Activated naive CD4-positive, alpha-beta T cell treated with anti-CD3 and anti-CD28 coated beads, Interleukin-2, amount 50 U/mL, for 72 hours (primary cell): ENCODE measurements at places on chromosomes 7 and 10. TPM values are rescaled to one million over a fixed set of nuclear protein-coding genes. Genes with fewer than 3 reads are reported as not detected.

The AUTS2 gene
- total RNA-seq = 0.53 TPM

The SSC4D gene
- 0.62 TPM for total RNA-seq

The CACNB2 gene
- not detected for total RNA-seq

The CHST12 gene
- 1.3 TPM for total RNA-seq

The PNLIPRP3 gene
- not detected for total RNA-seq

The AOC1 gene
- not detected for total RNA-seq

The ANKRD1 gene
- total RNA-seq = not detected

The PPP1R9A gene
- not detected for total RNA-seq

The CYP3A4 gene
- not detected for total RNA-seq

The GHRHR gene
- not detected for total RNA-seq

The IDI2 gene
- total RNA-seq = not detected

The PRKCQ gene
- total RNA-seq = 48.4 TPM

The KIAA1217 gene
- total RNA-seq = 0.43 TPM

The ATRNL1 gene
- total RNA-seq = not detected

The CDCA7L gene
- 81.0 TPM for total RNA-seq

DNA sequence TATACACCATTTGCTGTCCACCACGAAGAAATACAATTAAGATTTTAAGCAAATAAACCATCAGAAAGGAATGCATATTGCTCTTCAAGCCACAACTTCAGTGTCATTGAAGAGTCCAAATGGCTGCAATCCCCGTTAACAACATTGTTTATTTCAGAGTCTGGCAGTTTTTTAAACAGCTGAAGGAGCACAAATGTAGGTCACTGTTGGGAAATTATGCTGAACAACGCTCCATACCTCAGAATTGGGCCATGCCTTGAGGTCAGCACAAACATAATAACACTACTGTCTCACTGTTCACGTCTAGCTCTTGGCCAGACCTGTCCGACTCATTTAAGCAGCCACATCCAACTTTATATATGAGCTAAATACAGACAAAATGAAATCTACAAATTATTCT is 453.9 kb upstream of the GHITM start:
- DNase-seq = no peak

GRCh38 chr10:90480466-90480865 is 377.4 kb downstream of the HTR7 start:
- no peak for DNase-seq

GRCh38 chr7:116576350-116577319 is 51.8 kb downstream of the CAV1 start:
- no peak for DNase-seq

- DNase-seq = no peak
Observed at GRCh38 chr10:84993251-84994035, 665.1 kb downstream of the CCSER2 start.

GRCh38 chr10:126199221-126199998 is 188.9 kb downstream of the ADAM12 start:
- no peak for DNase-seq

GRCh38 chr7:23533238-23533604 is 1.4 kb upstream of the TRA2A start:
- no peak for DNase-seq

DNA sequence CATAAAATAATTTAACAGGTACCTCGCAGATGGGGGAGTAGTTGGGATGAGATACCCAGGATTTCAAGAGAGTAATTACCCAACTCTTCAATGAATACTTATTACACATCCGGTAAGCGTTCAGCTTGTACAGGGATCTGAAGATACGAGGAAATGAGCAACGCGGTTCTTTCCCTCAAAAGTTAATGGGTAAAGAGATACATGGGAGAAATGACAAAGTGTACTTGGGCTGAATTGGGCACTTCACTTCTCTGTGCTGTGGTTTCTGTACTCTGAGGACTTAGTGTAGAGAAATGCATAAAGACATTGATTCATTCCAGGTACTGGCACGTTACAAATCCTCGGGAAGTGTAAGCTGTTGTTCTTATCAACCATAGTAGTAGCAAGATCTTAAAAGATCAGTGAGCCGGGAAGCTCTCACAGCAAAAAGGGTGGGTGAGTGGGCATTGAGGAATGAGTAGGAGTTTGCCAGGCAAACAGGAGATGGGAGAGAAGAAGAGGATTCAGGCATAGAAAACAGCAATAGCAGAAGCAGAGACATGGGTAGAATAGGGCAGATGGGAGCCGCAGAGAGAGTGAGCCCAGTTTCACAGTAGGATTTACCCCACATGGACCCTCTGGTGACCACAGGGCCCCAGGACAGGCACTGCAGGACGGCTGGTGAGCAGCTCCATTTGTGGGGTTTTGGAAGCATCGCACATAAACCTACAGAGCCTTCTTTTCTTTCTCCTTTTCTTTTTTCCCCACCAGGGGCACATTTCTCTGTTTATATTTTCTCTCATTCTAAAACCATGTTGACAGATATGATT is 304.3 kb upstream of the PITRM1 start:
- DNase-seq = no peak

DNA sequence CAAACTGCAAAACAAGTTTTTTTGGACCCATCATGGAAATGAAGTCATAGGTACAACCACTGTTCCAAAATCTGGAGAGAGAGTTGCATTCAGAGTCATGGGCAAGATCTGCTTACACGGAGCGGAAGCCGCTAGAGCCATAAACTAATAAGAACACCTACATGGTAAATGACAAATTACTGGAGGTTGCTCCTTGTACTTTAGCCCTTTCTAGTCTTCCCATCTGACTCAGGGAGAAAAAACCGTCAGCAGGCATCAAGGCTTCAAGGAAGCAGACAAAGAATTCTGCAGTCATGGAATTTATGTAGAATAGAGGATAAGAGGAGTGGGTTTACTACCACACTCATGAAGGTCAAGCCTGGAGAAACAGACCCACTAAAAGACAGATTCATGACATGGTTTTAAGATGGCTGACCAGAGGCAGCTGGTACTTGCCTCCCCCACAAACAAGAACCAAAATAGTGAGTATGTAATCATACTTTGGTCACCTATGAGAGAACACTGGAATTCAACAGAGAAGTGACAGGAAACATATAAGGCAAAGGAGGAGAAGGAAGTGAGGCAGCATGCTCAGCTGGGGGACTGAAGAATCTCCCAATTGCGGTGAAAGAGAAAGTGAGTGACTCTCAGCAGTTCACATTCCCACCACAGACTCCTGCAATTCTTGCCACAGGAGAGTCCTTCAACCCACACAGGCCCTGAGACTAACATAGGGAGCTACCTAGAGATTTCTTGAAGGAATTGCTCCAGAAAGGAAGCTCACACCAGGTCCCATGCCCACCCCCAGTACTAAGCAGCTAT is 42.4 kb upstream of the ASAH2 start:
- no peak for DNase-seq

GRCh38 chr7:102898532-102898859 is 14.3 kb upstream of the LRRC17 start:
- no peak for DNase-seq

GRCh38 chr7:85191383-85191782 is 4.5 kb upstream of the SEMA3D start:
- DNase-seq = no peak

DNA sequence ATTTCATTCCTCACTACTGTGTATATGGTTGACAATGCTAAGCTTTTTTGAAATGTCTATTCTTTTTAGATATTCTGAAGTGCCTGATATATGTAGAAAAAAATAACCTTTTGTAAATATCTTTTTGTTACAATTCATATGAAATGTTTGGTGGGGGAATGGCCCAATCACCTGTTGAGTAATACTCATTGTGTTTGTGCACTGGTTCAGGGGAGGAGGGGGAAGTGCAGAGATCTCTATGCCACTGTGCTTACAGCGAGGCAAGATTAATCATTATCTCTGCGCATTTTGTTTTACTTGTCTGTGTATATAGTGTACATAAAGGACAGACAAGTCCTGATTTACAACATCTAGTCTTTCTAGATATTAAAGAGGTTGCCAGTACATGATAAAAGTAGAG is 25.2 kb downstream of the NUP42 start:
- DNase-seq = no peak

DNA sequence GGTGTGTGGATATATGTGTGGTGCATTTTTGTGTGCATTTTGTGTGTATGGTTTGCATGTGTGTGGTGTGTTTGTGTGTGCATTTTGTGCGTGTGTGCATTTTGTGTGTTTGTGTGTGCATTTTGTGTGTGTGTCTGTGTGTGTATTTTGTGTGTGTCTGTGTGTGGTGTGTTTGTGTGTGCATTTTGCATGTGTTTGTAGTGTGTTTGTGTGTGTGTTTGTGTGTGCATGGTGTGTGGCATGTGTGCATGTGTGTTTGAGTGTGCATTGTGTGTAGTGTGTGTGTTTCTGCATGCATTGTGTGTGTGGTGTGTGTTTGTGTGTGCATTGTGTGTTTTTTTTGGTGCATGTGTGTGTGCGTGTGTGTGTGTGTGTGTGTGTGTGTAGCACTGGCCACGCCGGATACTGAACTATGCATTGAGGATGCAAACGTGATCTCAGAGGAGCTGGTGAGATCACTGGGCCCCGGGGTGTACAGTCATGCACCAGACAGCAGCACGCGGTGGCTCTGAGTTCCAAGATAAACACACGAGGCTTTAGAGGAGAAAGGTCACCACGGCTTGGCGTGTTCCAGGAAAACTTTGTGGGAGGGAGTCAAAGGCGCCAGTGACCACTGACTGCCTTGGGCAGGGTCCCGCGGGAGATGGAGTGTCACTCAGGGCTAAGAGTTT is 106.6 kb upstream of the SHH start:
- DNase-seq = no peak

DNA sequence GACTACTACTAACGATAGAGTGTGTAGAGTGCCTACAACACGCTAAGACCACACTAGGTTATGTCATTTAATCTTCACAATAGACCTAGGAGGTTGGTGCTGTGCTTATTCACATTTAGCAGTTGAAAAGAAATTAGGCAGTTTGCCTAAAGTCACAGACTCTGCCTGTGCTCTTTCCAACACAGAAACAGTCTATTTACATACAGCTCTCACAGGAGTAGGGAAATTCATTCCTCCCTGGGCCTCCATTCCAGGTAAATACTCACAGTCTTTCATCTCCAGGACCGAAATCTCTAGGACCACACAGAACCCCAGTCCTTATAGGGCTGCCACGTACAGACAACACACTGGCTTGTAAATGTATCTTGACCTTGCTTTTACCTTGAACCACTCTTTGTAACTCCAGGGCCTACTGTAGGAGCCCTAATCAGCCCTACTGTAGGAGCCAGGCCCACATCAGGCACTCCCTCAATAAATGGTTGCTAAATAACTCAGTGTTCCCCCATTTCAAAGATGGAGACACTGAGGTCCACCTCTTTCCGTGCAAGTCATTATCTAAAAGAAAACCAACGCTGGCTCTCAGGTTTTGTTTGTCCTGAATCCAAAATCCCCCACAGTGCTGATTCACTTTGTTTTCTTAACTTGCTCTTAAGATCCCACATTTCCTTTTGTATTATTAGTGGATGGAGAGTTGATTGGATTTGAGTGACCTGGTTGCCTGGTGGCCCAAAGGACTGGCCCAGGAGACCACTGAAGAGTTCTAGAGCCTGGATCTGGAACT is 146.9 kb downstream of the KCNMA1 start:
- DNase-seq = no peak

GRCh38 chr7:107071129-107071528 is 26.6 kb downstream of the PRKAR2B start:
- DNase-seq = no peak

- no peak for DNase-seq
Observed at GRCh38 chr7:105245398-105246114, 143.2 kb downstream of the SRPK2 start.

- no peak for DNase-seq
Observed at GRCh38 chr7:49845626-49846025, 72.2 kb downstream of the VWC2 start.

- DNase-seq = no peak
Observed at GRCh38 chr7:91636728-91637127, 243.8 kb downstream of the MTERF1 start.

DNA sequence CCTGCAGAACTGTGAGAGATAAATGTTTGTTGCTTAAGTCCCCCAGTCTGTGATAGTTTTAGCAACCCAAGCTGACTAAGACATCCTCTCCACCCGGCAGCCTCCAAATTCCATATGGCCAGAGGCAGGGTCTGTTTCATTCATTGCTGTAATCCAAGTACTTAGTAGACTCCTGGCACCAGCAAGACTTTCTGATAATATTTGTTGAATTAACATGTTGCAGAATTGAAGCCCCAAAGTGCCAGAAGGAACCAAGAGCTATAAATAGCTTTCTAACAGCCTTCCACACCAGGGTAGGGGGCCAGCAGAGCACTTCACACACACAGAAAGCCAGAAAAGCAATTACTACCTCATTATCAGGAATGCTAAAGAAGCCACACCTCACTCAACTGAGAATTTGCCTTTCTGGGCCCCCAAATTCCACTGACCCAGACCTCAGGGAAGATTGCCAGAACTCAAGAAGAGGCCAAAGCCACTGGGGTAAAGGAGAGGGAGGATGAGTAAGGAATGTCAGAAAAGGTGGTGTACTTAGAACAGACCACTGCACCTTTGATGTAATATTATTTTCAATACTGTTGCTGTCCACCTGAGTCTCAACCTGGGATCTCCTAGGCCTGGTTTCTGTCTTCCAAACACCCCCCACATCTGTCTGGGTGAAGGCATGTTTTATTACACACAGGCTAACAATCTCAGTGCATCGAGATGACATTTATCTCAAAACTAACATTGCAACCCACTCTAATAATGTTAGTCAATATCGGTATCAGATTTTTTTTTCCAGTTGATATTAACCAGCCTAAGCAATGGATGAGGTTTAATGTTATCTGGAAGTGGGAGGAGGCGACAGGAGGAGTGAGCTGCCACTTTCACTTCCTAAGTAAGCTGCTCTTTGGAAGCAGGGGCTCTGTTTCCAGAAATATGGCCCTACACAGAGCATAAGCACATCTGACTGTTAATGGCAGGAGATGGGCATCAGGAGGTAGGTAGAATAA is 5.5 kb downstream of the NOD1 start:
- DNase-seq = no peak

DNA sequence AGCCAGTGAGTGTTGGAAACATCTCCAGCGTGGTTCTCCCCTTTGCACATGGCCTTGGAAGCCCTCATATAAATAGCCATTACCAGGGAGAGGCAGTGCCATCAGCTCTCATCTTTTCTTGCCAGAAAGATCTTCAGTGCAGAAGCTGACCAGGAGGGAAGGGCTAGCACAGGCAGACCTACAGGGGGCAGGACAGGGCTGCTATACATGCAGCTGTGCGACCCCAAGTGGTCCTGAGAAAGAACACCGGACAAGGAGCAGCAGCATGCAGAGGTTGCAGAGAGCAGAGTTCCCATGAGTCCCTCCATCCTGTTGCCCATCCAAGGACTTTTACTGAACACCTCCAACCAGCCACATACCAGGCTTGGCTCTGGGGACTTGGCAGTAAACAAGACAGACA is 17.1 kb downstream of the GRID1 start:
- no peak for DNase-seq

GRCh38 chr7:99249985-99250575 is 22.6 kb upstream of the MYH16 start:
- DNase-seq = no peak
